Aorta (tissue), 5 donors: ENCODE measurements at places on chromosomes 13 and 19. TPM values are rescaled to one million over a fixed set of nuclear protein-coding genes. Genes with fewer than 3 reads are reported as not detected.
A peak's percentile ranks its signal among the peaks of the same experiment; 100 is the strongest.

- H3K27me3 ChIP-seq: no peaks in the 10 kb centered on the region
- no peak overlapping the region for H3K4me3 ChIP-seq
- no peak overlapping the region for H3K27ac ChIP-seq
- no peak for DNase-seq
- H3K4me1 ChIP-seq: no peaks in the 10 kb centered on the region
- H3K36me3 ChIP-seq: no peaks in the 10 kb centered on the region
These were observed 472.7 kb downstream of the RFC3 start for GRCh38 chr13:34290661-34291060.

GRCh38 chr13:27321468-27322431 is 51.1 kb downstream of the RASL11A start:
- H3K27me3 ChIP-seq: no peaks in the 10 kb centered on the region
- DNase-seq: no peak

- H3K27ac ChIP-seq: no peak overlapping the region
- H3K36me3 ChIP-seq: no peaks in the 10 kb centered on the region
- no peaks in the 10 kb centered on the region for H3K27me3 ChIP-seq
- peak; percentile 79 for DNase-seq
- no peaks in the 10 kb centered on the region for H3K4me1 ChIP-seq
- no peak overlapping the region for H3K4me3 ChIP-seq
These were observed 7.3 kb downstream of the SGTA start for GRCh38 chr19:2775556-2776430.

- H3K27me3 ChIP-seq: no peaks in the 10 kb centered on the region
- no peaks in the 10 kb centered on the region for H3K4me1 ChIP-seq
- H3K27ac ChIP-seq: no peak overlapping the region
- H3K36me3 ChIP-seq: no peaks in the 10 kb centered on the region
These were observed 3.1 kb upstream of the TNFSF13B start for GRCh38 chr13:108266321-108266990.

DNA sequence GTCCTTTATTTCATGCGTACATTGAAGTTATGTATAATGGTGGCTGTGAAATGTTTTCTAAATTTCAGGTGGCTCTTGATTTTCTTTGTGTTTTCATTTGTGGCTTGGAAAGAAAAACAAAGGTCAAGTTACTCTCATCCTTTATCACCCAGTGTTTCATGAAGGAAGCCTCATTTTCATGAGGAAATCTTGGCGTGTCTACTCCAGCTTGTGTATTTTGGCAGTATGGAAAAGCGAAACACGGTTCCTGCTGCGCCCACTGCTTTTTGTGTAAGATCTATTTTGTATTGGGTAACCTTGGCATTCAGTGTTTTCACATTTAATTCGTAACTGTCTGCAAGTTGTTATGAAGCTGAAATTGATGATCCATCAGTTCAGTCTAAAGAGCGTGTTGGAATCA is 147.0 kb upstream of the RNF113B start:
- no peak overlapping the region for H3K4me3 ChIP-seq
- DNase-seq: no peak
- no peak overlapping the region for H3K27ac ChIP-seq
- no peaks in the 10 kb centered on the region for H3K4me1 ChIP-seq

- no peak overlapping the region for H3K27ac ChIP-seq
- no peaks in the 10 kb centered on the region for H3K27me3 ChIP-seq
- no peak overlapping the region for H3K4me3 ChIP-seq
These were observed 8.7 kb downstream of the RPS28 start for GRCh38 chr19:8329996-8330395.

GRCh38 chr19:44986389-44986788 is 14.9 kb upstream of the RELB start:
- H3K4me3 ChIP-seq: no peak overlapping the region
- H3K27me3 ChIP-seq: no peaks in the 10 kb centered on the region
- peaks cover 8% of the 10 kb centered on the region for H3K36me3 ChIP-seq
- H3K4me1 ChIP-seq: no peaks in the 10 kb centered on the region

GRCh38 chr13:97371486-97372109 is 62.4 kb upstream of the RAP2A start:
- no peaks in the 10 kb centered on the region for H3K4me1 ChIP-seq
- no peak for DNase-seq
- H3K27me3 ChIP-seq: no peaks in the 10 kb centered on the region
- H3K4me3 ChIP-seq: no peak overlapping the region
- H3K36me3 ChIP-seq: peaks cover 7% of the 10 kb centered on the region

DNA sequence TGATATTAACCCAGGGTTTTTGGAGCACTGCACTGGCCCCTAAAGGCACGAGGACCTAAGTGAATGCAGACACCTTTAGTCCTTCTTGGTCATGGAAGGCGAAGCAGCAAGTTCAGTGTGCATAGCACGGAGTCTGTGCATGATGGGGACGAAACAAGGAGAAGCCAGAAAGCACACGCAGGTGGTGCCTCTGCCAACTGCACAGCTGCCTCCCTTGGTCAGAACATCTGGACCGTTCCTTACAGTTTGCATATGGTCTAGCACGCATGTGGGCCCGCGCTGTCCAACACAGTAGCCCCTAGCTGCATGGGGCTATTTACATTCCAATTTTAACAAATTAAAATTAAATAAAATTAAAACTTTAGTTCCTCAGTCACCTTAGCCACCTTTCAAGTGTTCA is 44.0 kb downstream of the FLT3 start:
- H3K27ac ChIP-seq: no peak overlapping the region
- no peak overlapping the region for H3K4me3 ChIP-seq
- DNase-seq: no peak
- H3K4me1 ChIP-seq: no peaks in the 10 kb centered on the region

DNA sequence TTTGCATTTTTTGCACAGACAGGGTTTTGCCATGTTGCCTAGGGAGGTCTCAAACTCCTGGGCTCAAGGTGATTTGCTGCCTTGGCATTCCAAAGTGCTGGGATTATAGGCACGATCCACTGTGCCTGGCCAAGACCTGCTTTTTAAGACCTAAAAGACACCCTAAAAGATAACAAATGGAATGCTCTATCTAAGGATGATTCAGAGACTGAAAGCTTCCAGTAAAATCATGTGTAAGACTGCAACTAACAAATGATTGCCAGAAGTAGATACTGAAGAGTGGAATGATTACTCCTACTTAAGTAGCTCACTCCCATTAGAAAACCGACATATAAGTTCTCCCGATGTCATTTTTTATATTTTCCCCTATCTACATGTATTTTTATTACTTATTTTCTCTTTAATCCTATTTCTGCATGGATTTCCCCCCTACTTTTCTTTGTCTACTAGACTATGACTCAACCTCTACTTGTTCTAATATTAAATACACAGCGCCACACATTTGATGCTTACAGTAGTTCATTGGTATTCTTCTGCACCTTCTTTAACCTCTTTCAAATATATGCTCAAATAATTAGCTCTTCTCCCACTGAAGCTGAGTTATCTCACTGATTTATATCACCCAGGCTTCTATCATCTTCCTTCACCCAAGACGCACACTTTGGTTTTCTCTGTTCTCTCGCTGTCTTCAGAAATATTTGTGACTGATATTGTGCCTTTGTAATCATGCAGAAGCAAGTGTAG is 32.2 kb upstream of the KLF12 start:
- no peak overlapping the region for H3K27ac ChIP-seq
- no peaks in the 10 kb centered on the region for H3K4me1 ChIP-seq
- H3K4me3 ChIP-seq: no peak overlapping the region
- no peaks in the 10 kb centered on the region for H3K27me3 ChIP-seq

GRCh38 chr19:51660975-51661600 is 14.5 kb upstream of the SIGLEC14 start:
- no peak overlapping the region for H3K4me3 ChIP-seq
- no peaks in the 10 kb centered on the region for H3K36me3 ChIP-seq
- no peak overlapping the region for H3K27ac ChIP-seq
- DNase-seq: peak; percentile 86

GRCh38 chr19:13002166-13002898 is 7.1 kb downstream of the NFIX start:
- no peaks in the 10 kb centered on the region for H3K27me3 ChIP-seq
- no peaks in the 10 kb centered on the region for H3K36me3 ChIP-seq
- peaks cover 3% of the 10 kb centered on the region for H3K4me1 ChIP-seq
- peak; percentile 89 for DNase-seq
- peak overlapping the region; percentile 9 for H3K4me3 ChIP-seq

DNA sequence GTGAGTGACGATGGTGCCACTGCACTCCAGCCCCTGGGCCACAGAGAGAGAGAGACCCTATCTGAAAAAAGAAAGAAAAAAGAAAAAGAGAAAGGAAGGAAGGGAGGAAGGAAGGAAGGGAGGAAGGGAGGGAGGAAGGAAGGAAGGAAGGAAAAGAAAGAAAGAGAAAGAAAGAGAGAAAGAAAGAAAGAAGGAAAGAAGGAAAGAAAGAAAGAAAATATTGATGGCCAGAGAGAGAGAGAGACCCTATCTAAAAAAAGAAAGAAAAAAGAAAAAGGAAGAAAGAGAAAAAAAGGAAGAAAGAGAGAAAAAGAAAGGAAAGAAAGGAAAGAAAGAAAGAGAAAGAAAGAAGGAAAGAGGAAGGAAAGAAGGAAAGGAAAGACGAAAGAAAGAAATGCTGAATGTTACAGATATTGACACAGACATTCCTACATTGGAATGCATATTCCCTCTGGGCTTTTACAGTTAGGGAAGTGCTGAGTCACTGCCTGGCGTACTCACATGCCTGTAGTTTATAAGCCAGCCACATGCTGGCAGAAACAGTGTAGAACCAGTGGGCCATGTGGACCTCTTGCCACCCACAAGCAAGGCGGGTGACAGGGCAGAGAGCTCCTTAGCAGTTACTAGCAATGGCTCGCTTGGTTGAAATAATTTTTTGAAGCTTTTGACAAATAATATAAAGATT is 34.6 kb upstream of the SLC46A3 start:
- no peaks in the 10 kb centered on the region for H3K4me1 ChIP-seq
- peak; percentile 86 for DNase-seq
- no peak overlapping the region for H3K4me3 ChIP-seq
- no peaks in the 10 kb centered on the region for H3K27me3 ChIP-seq
- no peak overlapping the region for H3K27ac ChIP-seq

GRCh38 chr13:103961784-103962183 is 895.6 kb upstream of the SLC10A2 start:
- no peak overlapping the region for H3K27ac ChIP-seq
- no peaks in the 10 kb centered on the region for H3K27me3 ChIP-seq
- no peak overlapping the region for H3K4me3 ChIP-seq
- DNase-seq: no peak

GRCh38 chr19:5976768-5977167 is 1.2 kb downstream of the RANBP3 start:
- H3K27ac ChIP-seq: no peak overlapping the region
- DNase-seq: no peak
- H3K36me3 ChIP-seq: no peaks in the 10 kb centered on the region
- no peaks in the 10 kb centered on the region for H3K27me3 ChIP-seq
- H3K4me3 ChIP-seq: peak overlapping the region; percentile 89

- H3K4me3 ChIP-seq: no peak overlapping the region
- no peaks in the 10 kb centered on the region for H3K4me1 ChIP-seq
- H3K27ac ChIP-seq: no peak overlapping the region
- H3K36me3 ChIP-seq: no peaks in the 10 kb centered on the region
- no peaks in the 10 kb centered on the region for H3K27me3 ChIP-seq
These were observed 56.4 kb upstream of the TPM4 start for GRCh38 chr19:16019691-16020448.

- no peaks in the 10 kb centered on the region for H3K36me3 ChIP-seq
- no peak overlapping the region for H3K4me3 ChIP-seq
- no peak overlapping the region for H3K27ac ChIP-seq
- DNase-seq: no peak
- H3K4me1 ChIP-seq: no peaks in the 10 kb centered on the region
- no peaks in the 10 kb centered on the region for H3K27me3 ChIP-seq
These were observed 6.9 kb downstream of the ACOD1 start for GRCh38 chr13:76955193-76955592.

GRCh38 chr19:19385896-19386869 is 19.3 kb upstream of the GATAD2A start:
- peak overlapping the region; percentile 65 for H3K4me3 ChIP-seq
- no peaks in the 10 kb centered on the region for H3K36me3 ChIP-seq
- H3K4me1 ChIP-seq: no peaks in the 10 kb centered on the region
- H3K27me3 ChIP-seq: no peaks in the 10 kb centered on the region
- peak; percentile 85 for DNase-seq
- peak overlapping the region; percentile 2 for H3K27ac ChIP-seq

- no peaks in the 10 kb centered on the region for H3K36me3 ChIP-seq
- H3K27ac ChIP-seq: no peak overlapping the region
- H3K27me3 ChIP-seq: no peaks in the 10 kb centered on the region
- H3K4me3 ChIP-seq: peak overlapping the region; percentile 40
- no peak for DNase-seq
- H3K4me1 ChIP-seq: no peaks in the 10 kb centered on the region
These were observed 40.9 kb downstream of the DEDD2 start for GRCh38 chr19:42176649-42176989.

- no peaks in the 10 kb centered on the region for H3K27me3 ChIP-seq
- H3K36me3 ChIP-seq: no peaks in the 10 kb centered on the region
- H3K27ac ChIP-seq: peak overlapping the region; percentile 88
- H3K4me1 ChIP-seq: peaks cover 5% of the 10 kb centered on the region
- DNase-seq: peak; percentile 92
These were observed 53.3 kb downstream of the RFX2 start for GRCh38 chr19:6056801-6057650.

DNA sequence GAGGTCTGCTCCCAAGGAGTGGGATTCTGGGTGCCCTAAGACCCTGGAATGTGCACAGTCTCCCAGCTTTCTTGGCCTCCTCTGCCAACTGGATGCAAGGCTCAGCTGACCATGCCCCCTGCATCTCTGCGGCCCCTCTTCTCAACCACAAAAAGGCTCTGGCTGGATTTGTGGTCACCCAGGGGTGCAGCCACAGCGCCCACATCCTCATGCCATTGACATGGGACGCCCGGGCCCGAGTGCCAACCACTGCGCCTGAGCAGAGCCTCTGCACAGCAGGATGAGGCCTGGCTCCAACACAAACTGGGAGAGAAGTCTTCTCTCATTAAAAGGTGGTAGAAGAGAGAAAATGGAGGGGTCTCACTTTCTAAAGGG is 103.5 kb downstream of the FOXO1 start:
- no peak overlapping the region for H3K4me3 ChIP-seq
- H3K27ac ChIP-seq: no peak overlapping the region
- H3K4me1 ChIP-seq: no peaks in the 10 kb centered on the region
- no peaks in the 10 kb centered on the region for H3K36me3 ChIP-seq
- H3K27me3 ChIP-seq: no peaks in the 10 kb centered on the region
- DNase-seq: no peak

GRCh38 chr19:38079926-38080380 is 144.1 kb downstream of the DPF1 start:
- no peaks in the 10 kb centered on the region for H3K36me3 ChIP-seq
- H3K4me1 ChIP-seq: no peaks in the 10 kb centered on the region
- no peak overlapping the region for H3K27ac ChIP-seq
- no peak overlapping the region for H3K4me3 ChIP-seq

Gene ZNF850
- total RNA-seq: 3.6 TPM

Gene MAMSTR
- total RNA-seq: 3.7 TPM

Gene ZNF665
- 9.2 TPM for total RNA-seq

Gene PCSK4
- 3.1 TPM for total RNA-seq

Gene LGALS13
- not detected for total RNA-seq

Gene ACP7
- total RNA-seq: not detected

Gene LGALS14
- total RNA-seq: not detected

Gene CRLF1
- 92.5 TPM for total RNA-seq

Gene ZNF439
- total RNA-seq: 9.4 TPM

Gene RGS9BP
- total RNA-seq: not detected

Gene DENND1C
- 3.9 TPM for total RNA-seq

Gene GRIN3B
- total RNA-seq: 0.10 TPM

Gene EBI3
- 3.3 TPM for total RNA-seq

Gene ZNF234
- 9.6 TPM for total RNA-seq

Gene CERS1
- total RNA-seq: 0.49 TPM

Gene TMEM238
- total RNA-seq: 0.94 TPM

Gene CD70
- not detected for total RNA-seq

Gene RAX2
- not detected for total RNA-seq

Gene KLK4
- total RNA-seq: not detected

Gene ZNF528
- total RNA-seq: 24.4 TPM

Gene ERICH4
- total RNA-seq: not detected

Gene ANKRD24
- total RNA-seq: 0.63 TPM
